A549 treated with CORT108297 at 1 μM for 4 hours (cell line): ENCODE measurements at places on chromosomes 5 and 9. TPM values are rescaled to one million over a fixed set of nuclear protein-coding genes. Genes with fewer than 3 reads are reported as not detected.

Gene IRX1
- total RNA-seq, result not detected in 5 replicates

Gene PCDHA12
- total RNA-seq, result 2.6 to 3.4 TPM (median 3.0 TPM) in 5 replicates

Gene MYMK
- total RNA-seq, result not detected in 5 replicates

Gene ARID3C
- total RNA-seq, result 0.15 to 0.25 TPM (median 0.24 TPM) in 4 of 5 replicates, not detected in the other

Gene GFI1B
- total RNA-seq, result 0.03 to 0.14 TPM (median 0.12 TPM) in 3 of 5 replicates, not detected in the others

Gene GRM6
- not detected in 5 replicates for total RNA-seq

Gene MEGF10
- not detected in 5 replicates for total RNA-seq

Gene SPINK4
- 0.28 TPM in 1 of 5 replicates, not detected in the others for total RNA-seq

Gene CSF1R
- total RNA-seq, result 0.11 to 0.22 TPM (median 0.15 TPM) in 5 replicates

Gene SPEF2
- total RNA-seq, result 1.8 to 2.5 TPM (median 2.3 TPM) in 5 replicates

Gene TSSK1B
- total RNA-seq, result not detected in 5 replicates

Gene ALDH7A1
- 67.1 to 81.1 TPM (median 72.0 TPM) in 5 replicates for total RNA-seq

Gene CORO2A
- total RNA-seq, result 0.54 to 0.82 TPM (median 0.75 TPM) in 5 replicates

Gene PDE6A
- total RNA-seq, result 0.13 to 0.21 TPM (median 0.13 TPM) in 5 replicates

Gene IFNA16
- total RNA-seq, result not detected in 5 replicates

Gene KIF3A
- total RNA-seq, result 5.2 to 11.6 TPM (median 8.7 TPM) in 5 replicates

Gene PCDHA2
- 0.05 to 0.08 TPM (median 0.05 TPM) in 4 of 5 replicates, not detected in the other for total RNA-seq

Gene FAT2
- 0.01 to 0.02 TPM (median 0.01 TPM) in 3 of 5 replicates, not detected in the others for total RNA-seq

Gene NXNL2
- 0.31 to 1.5 TPM (median 0.71 TPM) in 5 replicates for total RNA-seq
